ENCODE measurements at places on chromosomes 7 and 10.

DNA sequence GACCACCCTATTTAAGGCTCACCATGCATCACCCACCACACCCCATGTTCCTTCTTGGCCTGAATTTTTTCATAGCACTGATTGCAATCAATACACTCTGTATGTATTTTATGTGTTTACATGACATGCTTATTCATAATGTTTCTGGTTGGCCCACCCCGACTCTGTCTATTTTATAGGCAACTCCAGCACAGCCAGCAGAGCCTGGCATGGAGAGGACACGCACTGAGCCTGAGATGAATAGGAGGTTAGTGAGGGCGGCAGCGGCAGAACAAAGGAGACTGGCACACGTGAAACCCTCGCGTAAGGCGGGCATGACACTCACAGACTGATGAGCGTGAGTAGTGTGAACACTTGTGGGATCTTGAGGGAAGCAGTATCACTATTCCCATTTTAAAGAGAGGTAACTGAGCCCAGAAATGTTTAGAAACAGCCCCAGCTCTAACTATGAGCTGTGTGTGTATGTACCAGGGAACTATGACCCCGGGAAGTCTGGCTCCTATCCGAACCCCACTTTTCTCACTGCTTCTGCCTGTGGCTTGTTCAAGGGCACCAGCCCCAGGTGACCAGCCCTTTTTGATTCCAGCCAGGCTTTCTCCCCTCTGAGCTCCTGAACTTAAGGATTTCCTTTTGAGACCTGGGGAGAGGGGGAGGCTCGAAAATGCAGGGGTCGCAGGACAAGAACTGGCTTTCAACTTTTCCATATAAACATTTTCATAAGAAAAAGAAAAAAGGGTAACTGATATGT is 113.3 kb downstream of the ARHGAP22 start:
- no peak for DNase-seq

- no peak for DNase-seq
Observed at GRCh38 chr7:135206941-135207391, 4.4 kb downstream of the WDR91 start.

DNA sequence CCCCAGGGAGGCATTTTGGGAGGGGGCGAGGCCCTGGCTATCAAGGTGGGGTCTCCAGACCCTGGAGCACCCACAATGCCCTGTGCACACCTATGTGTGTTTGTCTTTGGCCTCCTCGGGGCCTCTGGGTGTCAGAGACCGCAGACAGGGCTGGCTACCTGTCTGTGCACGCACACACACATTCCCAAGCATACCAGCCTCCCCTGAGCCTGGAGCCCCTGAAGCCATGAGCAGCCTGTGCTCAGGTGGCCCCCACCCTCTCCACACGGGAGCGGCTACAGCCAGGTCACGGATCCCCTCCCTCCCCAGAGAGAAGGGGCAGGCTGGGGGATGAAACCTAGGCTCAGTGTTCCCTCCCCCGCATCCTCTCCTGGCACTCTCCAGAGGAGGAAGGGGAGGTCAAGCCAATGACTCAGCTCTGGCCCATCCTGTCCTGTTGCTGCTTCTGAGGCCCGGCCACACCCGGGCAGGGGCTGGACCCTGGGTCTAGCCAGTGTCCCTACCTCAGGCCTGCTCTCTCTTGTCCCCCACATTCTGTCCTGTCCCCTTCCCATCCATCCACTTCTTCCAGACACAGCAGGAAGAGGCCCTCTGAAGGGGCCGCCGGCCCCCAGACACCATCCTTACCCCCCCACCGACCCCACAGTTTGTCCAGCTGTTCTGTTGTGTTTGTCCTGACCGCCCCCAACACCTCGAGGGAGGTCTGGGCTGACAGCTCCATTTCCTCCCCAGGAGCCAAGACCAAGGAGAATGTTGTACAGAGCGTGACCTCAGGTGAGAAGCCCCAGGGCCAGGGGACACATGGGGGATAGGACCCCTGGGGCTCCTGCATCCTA is 720 bp downstream of the SNCG start:
- DNase-seq: no peak

DNA sequence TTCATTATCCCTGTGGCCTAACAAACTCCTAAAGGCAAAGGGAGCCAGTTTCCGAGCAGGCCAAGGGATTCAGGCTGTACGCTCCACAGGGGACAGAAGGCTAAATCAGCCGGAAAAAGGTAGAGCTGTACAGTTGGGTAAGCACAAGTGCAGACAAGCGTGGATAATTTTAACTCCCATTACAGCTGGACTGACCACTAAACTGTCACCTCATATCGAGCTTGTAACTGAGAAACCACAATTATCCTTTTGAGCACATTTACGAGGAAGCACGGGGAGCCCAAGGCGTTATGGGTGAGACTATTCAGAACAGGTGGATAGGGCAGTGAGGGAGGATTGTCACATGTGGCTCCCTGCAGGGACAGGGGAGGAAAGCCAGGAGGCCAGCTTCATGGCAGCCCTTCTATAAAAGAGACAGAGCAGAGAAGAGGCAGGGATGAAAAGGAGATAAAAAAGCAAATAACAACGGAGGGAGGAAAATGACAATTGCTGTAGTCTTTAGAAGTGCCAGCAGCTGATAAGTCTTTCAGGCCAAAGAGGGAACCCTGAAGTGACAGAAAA is 288.0 kb downstream of the FGFR2 start:
- DNase-seq: peak; percentile 87

DNA sequence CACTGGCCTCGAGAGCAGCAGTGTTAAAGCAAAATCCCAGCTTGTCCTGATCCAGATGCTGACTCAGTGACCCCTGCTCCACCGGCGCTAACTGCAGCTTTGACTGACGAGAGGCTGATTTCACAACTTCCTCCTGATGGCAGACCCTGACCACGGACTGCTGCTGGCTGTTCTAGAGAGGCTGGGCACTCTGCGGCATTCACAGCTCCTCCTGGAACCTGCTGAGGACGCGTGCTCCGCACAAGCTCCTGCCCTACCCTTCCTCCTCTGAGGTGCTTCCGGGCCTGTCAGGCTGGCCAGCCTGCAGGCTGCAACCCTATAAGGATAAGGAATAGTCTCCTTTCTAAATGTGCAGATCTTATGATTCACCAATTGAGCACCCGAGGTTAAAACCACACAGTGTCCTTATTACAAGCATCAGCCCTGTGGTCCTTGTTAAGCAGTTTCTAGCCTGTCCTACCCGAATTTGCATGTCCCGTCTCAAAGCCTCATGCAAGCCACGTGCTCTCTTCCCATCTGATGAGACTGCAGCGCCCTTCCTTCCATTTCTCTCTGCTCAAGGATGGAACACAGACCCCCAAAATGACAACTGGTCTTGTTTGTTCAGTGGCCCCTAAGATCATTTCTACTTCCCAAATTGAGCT is 35.5 kb upstream of the NCAPG2 start:
- DNase-seq: no peak

DNA sequence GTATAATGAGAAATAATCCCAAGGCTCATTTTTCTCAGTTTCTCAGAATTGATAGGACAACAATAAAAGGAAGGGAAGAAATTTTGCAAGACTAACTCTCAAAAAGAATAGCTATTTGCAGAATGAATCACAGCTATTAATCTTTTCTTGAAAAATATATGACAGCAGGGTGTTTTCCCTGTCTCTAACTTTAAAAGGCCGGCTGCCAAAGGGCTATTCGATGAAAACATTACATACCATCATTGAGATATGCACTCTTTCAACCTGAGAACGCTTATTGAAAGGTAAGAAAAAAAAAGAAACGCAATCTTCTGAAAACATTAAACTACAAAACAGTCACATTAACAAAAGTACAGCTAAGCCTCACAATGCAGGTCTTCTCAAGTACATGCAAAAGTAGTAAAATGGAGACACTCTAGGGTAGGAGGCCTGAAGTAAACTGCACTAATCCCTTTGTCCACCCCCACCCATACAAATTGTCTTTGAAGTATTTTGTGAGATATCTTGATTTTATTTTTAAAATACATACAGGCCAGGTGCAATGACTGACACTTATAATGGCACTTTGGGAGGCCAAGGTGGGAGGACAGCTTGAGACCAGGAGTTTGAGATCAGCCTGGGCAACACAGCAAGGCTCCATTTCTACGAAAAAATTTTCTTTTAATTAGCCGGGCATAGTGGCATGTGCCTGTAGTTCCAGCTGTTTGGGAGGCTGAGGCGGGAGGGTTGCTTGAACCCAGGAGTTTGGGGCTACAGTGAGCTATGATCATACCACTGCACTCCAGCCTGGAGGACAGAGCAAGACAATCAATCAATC is 83.0 kb downstream of the PARD3 start:
- no peak for DNase-seq

GRCh38 chr7:2792856-2793487 is 51.1 kb downstream of the GNA12 start:
- no peak for DNase-seq

DNA sequence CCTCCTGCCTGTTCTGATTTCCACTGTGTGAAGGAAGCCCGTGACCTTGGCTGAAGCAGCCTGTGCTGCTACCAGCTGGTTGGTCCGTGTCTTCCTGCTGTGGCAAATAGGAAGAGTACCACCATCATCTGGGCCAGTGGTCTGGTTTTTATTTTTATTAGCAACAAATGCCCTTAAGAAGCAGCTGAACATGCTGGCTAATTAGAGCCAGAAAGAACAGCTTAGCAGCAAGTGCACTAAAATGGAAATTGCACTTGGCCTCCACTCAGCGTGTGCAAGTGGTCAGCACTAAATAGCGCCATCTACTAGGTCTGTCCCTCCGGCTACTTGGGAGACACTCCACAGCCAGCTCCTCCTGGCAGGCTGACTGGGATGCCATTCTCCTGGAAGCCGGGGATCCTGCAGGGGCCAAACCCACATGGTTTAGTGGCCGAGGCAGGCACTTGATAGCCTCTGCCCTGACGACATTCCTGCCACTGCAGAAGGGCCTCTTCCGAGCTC is 690.3 kb upstream of the FOXK1 start:
- no peak for DNase-seq

- DNase-seq: no peak
Observed at GRCh38 chr7:4824120-4824775, 37.6 kb downstream of the PAPOLB start.

DNA sequence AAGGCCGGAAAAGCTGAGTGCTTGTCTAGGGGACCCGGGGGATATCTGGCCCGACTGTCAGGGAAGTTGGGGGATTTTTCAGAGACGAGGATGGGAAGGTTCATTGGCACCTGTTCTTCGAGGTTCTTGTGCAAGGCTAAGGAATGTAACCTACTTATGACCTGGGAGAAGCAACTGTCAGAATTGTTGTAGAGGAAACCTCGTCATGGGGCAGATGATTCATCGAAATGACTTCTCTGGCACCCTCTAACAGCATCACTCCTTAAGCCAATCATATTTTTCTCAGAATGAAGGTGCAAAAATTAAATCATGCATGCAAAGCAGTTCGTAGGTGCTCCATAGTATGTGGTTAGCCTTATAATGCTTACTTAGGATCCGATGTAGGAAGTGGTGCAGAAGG is 58.6 kb downstream of the PLXDC2 start:
- no peak for DNase-seq
